ENCODE measurements at places on chromosomes 3 and 15.

- no peak for DNase-seq
Measured at GRCh38 chr3:186110975-186111974, 2.4 kb upstream of the ETV5 start.

DNA sequence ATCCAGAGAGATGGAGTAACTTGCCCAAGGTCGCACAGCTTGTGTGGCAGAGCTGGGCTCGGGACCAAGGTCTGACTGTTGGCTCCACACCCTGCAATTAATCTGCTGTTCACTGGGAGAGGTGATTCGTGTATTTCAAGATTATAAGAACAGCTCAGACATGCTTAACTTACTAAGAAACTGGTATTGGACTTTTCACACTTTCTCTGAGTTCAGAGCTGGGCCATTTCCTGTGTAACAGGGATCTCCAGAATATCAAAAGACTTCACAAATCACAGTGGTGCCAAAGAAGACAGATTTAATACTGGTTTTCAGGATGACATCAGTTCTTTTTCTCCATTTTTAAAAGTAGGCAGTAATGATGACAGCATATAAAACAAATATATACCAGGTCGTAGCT lies 156.8 kb upstream of the UBE2E1 start:
- no peak for DNase-seq

DNA sequence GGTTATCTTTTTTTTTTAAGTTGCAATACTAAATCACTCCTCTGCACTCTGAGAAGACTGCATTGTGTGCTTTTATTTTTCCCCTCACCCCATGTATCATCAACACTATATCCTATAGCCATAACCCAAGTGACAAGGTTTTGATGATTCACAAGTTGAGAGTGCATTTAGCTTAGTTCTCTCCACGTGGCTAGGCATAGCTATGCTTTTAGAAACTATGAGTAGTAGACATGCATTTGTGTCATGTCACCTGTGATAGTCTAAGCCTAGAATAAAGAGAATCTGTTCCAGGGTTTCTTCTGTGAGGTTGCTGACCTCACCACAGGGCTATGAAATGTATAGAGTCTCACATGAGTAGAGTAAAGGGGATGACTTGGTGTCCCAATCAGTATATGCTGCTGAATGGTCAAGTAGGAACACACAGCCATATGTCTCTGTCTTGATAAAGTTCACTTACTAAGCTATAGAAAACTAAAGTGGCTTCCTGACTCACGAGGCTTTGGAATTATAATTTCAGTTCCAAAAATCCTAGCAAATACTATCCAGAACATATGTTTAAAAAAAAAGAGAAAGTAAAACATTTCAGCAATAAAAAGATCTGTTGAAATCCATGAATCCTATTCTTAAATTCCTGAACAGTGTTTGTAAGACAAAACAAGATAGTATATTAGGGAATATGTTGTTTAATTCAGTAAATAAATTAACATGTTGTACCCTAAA lies 206.3 kb downstream of the LSAMP start:
- no peak for DNase-seq

- no peak for DNase-seq
Measured at GRCh38 chr3:53040351-53040820, 5.5 kb downstream of the SFMBT1 start.

DNA sequence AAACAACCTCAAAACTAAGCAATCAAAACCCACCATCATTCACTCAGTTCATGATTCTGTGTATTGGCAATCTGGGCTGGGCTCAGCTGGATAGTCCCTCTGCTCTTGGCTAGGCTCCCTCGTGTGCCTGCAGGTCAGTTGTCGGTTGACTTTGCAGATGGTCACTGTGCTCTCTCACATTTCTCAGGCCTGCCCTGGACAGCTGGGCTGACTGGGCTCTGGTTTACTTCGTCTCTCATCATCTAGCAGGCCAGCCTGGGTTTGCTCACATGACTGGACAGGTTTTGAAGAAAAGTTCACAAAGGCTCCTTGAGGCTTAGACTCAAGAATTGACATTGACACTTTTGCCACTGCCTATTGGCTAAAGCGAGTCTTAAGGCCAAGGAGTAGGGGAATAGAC lies 105.0 kb upstream of the CTNNB1 start:
- DNase-seq, result no peak

DNA sequence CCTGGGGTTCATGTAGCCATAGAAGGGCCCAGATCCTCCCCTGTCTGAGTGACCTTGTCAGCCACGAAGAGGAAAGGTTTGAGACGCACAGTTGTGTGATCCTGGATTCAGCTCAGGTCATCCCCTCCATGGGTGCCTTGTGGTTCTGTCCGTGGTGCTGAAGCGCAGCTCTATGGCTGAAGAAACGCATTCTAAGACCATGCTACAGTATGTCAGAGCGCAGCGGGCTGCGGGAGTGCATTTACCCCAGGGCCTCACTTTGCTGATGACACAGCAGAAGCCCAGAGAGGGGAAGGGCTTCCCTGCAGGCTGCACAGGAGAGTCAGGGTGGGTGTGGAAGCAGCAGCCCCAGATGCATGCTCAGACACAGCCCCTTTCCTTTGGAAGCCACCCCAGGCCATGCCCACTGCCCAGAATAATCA lies 68.8 kb upstream of the IQSEC1 start:
- DNase-seq, result no peak

GRCh38 chr3:115806501-115806900 lies 183.2 kb downstream of the GAP43 start:
- DNase-seq, result no peak

DNA sequence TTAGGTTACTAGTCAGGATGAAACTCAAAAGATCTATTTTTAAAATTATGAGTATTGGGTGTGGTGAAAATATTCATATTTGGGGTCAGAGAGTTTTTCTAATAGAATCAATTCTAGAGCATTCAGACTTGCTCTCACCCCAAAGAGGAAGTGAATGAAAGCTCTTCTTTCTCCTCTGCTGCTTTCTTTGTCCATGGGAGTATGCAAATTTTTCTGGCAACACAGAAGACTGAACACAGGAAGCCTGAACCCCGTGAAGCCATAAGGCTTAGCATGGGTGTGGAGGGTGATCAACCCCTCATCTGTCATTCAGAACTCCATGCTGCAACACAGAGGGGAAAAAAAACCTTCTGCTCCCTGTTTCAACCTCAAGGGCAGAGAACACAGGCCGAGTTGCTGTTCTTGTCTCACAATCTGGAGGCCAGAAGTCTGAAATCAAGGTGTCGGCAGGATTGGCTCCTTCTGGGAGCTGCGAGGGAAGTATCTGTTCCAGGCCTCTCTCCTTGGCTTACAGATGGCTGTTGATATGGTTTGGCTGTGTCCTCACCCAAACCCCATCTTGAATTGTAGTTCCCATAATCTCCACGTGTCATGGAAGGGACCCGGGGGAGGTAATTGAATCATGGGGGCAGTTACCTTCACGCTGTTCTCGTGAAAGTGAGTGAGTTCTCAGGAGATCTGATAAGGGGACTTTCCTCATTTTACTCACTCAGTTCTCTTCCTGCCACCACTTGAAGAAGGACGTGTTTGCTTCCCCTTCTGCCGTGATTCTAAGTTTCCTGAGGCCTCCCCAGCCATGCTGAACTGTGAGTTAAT lies 33.7 kb upstream of the CD47 start:
- no peak for DNase-seq

- DNase-seq, result no peak
Measured at GRCh38 chr3:157752554-157752953, 249.3 kb upstream of the VEPH1 start.

DNA sequence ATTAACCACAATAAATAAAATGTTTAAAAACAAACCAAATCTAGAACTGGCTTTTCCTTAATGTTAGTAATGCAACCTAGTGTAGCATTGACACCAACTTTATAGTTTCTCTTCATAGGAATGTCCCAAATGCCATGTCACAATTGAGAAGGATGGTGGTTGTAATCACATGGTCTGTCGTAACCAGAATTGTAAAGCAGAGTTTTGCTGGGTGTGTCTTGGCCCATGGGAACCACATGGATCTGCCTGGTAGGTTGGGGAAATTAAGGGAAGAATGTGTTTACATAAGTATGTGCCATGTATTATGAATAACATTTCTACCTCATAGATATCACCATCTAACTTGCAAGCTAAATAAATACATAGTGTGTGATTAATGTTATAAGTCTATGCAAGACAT lies 84.4 kb upstream of the GOLGA6B start:
- no peak for DNase-seq

- no peak for DNase-seq
Measured at GRCh38 chr3:128590948-128591347, 59.7 kb downstream of the RPN1 start.

DNA sequence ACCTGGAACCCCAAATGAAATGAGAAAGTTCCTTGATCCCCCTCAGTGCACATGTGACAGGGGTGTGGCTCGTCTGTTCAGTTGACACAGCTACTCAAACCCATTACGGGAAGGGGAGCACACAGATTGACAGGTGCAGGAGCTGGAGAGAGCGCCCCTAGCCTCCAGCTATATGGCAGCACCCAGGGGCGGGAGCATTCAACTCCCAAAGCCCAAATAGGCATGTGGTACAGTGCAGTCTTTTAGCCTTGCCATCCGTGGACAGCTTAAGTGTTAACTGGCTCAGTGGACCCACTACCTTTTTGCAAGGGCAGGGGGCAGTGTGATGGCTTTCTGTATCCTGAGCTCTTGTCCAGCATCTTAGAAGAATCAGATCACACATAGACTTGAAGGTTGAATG lies 1374.2 kb upstream of the ALCAM start:
- no peak for DNase-seq

GRCh38 chr3:82410366-82410765 lies 648.9 kb upstream of the GBE1 start:
- DNase-seq, result no peak

- DNase-seq, result no peak
Measured at GRCh38 chr15:65663521-65663920, 41.8 kb downstream of the SLC24A1 start.

- DNase-seq, result no peak
Measured at GRCh38 chr3:157026091-157026490, 133.9 kb downstream of the CCNL1 start.

DNA sequence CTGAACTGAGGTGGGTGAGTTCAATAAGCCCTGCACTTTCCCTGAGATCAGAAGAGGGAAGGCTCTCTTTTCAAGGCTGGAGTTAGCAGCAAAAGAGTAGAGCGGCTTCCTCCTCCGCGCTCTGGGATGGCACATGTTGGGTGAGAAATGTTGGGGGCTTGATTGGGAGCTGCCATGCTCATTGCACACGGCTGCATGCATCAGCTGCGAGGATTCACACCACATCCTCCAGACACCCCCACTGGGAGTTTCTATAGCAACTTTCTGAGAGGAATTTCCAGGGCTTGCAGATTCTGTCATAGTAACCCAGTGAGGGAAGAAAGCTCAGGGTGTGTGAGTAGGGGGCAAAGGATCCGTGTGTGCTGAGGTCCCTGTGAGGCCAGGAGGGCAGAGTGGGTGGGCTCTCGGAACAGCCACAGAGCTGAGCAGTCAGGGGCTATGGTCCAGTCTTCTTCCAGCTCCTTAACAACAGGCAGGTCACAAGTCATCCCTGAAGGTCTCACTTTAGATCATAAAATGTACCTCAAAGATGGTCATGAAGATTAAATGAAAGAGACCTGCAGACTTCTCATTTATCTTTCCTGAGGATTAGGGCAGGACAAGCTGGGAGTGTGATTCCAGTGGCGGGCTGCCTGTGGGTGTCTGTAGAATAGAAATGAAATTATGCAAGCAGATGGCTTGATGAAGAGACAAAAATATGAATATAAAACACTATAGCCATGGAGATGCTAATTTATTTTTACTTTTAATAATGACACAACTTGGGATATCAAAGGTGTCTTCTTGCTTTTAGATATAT lies 75.7 kb upstream of the CHRNA7 start:
- DNase-seq, result no peak

DNA sequence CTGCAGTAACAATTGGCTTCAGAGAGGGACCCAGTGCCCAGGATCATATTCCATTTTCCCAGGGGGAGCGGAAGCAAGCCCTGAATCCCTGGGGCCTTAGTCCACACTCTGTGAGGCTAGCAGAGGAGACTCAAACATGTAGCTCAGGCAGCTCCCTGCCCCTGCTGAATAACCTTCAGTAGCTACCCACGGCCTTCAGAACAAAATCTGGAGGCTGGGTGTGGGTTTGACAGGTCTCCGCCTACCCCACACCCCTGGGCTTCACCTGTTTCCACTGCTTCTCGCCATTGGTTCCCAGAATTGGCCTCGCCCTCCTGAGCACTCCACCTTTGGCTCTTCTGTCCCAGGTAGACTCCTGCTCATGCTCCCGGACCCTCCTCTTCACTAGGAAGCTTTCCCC lies 93.6 kb upstream of the ATP2B2 start:
- DNase-seq, result no peak

GRCh38 chr3:53250453-53250852 lies 5.4 kb downstream of the TKT start:
- DNase-seq, result no peak

DNA sequence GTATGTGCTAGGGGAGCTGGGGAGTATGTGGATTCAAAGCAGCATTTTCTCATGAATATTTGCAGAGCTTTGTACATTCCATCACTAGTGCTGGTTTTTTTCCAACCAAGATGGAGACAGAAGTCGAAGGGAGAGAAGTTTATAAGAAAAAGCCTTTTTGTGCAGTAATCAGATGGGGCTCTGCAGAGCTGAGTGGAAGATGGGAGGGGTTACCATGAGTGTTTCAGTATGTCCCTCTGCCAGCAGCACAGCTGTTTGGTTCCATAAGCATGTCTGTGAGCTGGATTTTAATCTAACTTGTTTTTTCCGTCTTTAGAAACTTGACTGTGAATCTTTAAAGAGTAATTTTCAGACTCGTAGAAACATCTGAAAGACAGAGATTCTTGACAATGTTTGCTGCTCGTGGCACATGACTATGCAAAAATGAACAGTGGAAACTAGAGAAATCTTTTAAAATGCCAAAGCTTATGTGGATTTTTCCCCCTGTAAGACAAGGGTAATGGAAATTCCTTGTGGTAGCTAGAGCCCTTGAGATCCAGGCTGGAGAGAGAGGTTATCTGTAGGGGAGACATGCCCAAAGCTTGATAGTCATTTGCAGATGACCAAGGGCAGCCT lies 20.3 kb downstream of the STARD9 start:
- no peak for DNase-seq

GRCh38 chr3:52032702-52033408 lies 23.5 kb downstream of the DUSP7 start:
- peak; percentile 67 for DNase-seq

DNA sequence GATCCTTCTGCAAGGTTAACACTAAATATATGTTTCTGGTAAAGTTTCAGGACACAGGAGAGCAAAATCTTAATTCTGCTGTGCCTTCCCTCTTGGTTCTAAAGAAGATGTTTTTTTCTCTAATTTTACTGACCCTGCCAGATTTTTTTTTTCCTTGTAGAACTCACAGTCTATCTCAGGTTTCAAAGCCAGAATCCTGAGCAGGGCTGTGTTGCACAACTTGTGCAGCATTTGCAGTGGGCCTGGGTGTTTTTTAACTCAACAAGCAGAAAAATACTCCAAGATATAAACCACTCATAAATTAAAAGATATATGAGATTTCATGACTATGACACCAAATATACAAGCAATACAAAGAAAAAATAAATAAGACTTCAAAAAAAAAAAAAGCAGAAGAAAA lies 40.2 kb upstream of the ARF4 start:
- DNase-seq, result no peak

All from glutamatergic neuron (in vitro differentiated cells).